Activated CD4-positive, alpha-beta T cell treated with anti-CD3 and anti-CD28 coated beads for 36 hours (primary cell): ENCODE measurements at places on chromosomes 4 and X. TPM values are rescaled to one million over a fixed set of nuclear protein-coding genes. Genes with fewer than 3 reads are reported as not detected.

GRCh38 chrX:48021026-48021900 lies 14.5 kb downstream of the SPACA5 start:
- H3K4me1 ChIP-seq: peaks cover 14% of the 10 kb centered on the region
- H3K36me3 ChIP-seq: no peaks in the 10 kb centered on the region
- peak overlapping the region; percentile 85 for H3K4me3 ChIP-seq
- H3K27ac ChIP-seq: peak overlapping the region; percentile 99

GRCh38 chr4:56400560-56400959 lies 13.3 kb upstream of the AASDH start:
- peaks cover 18% of the 10 kb centered on the region for H3K36me3 ChIP-seq
- no peak overlapping the region for H3K4me3 ChIP-seq
- no peaks in the 10 kb centered on the region for H3K27me3 ChIP-seq
- H3K27ac ChIP-seq: no peak overlapping the region
- no peak for DNase-seq
- no peaks in the 10 kb centered on the region for H3K4me1 ChIP-seq

DNA sequence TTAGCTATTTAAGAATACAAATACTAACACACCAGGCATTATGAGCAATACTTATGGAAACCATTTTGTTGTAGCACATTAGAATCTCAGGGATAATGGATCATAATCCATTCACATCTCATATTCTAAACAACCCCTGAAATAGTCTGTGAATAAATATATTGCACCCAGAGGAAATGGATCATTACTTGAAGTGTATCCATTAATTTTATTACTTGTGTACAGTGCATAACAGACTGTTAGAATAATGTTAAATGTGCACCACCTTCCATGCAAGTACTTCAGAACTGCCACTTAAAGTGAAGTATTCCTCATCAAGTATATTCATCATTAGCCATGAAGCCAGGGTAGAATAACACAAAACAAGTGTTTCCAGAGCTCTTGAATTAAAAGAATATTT lies 715.5 kb downstream of the DMD start:
- H3K4me3 ChIP-seq: no peak overlapping the region
- H3K4me1 ChIP-seq: no peaks in the 10 kb centered on the region
- no peaks in the 10 kb centered on the region for H3K36me3 ChIP-seq
- H3K27ac ChIP-seq: no peak overlapping the region
- no peaks in the 10 kb centered on the region for H3K27me3 ChIP-seq
- no peak for DNase-seq

Gene STS
- total RNA-seq: 0.50 TPM

GRCh38 chr4:26433556-26433955 lies 56.7 kb downstream of the CCKAR start:
- peaks cover 40% of the 10 kb centered on the region for H3K36me3 ChIP-seq
- H3K4me3 ChIP-seq: no peak overlapping the region
- DNase-seq: no peak
- H3K27ac ChIP-seq: no peak overlapping the region
- no peaks in the 10 kb centered on the region for H3K27me3 ChIP-seq

GRCh38 chr4:10086506-10087120 lies 30.0 kb downstream of the WDR1 start:
- no peak overlapping the region for H3K27ac ChIP-seq
- peaks cover 5% of the 10 kb centered on the region for H3K4me1 ChIP-seq
- H3K4me3 ChIP-seq: no peak overlapping the region
- H3K36me3 ChIP-seq: peaks cover 56% of the 10 kb centered on the region
- DNase-seq: no peak

Gene DCLK2
- total RNA-seq: not detected

DNA sequence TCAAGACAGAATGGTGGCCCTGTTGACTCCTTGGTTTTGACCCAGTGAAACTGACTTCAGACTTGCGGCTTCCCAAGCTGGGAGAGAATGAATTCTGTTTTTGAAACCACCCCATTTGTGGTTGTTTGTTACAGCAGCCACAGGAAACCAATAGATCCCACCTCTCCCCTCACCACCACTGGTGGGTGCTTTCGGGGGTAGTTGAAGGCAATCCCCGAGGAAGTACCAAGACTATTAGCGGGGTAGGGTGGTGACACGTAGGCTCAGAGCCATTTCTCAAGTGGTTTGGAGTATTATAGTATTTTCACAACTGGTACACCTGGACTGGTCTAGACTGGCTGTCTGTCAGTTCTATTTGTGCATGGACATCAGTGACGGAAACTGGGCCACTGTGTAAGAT lies 189.1 kb upstream of the RBPJ start:
- DNase-seq: no peak
- no peaks in the 10 kb centered on the region for H3K36me3 ChIP-seq
- no peak overlapping the region for H3K27ac ChIP-seq
- H3K4me3 ChIP-seq: no peak overlapping the region
